ENCODE measurements at places on chromosomes 11 and 22. TPM values are rescaled to one million over a fixed set of nuclear protein-coding genes. Genes with fewer than 3 reads are reported as not detected.
A peak's percentile ranks its signal among the peaks of the same experiment; 100 is the strongest.

DNA sequence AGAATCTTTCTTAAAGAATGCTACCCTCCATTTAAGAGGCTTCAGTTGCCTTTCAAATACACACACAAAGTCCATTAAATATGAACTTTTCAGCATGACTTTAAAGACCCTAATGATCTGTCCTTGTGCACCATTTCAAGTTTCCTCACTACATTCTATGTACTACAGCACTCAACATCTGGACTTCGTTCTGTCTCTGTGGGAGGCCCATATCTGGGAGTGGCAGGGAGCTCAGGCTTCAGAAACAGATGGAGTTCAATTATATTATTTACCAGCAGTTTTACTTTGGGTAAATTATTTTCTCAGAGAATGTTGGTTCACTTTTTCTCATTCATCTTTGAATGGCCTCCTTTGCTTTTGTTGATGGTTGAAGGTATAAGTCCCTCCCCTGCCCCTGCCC, 67.4 kb downstream of the ANO3 start:
- H3K4me3 ChIP-seq: no peak overlapping the region
- no peaks in the 10 kb centered on the region for H3K27me3 ChIP-seq
- no peaks in the 10 kb centered on the region for H3K36me3 ChIP-seq
- H3K27ac ChIP-seq: no peak overlapping the region

DNA sequence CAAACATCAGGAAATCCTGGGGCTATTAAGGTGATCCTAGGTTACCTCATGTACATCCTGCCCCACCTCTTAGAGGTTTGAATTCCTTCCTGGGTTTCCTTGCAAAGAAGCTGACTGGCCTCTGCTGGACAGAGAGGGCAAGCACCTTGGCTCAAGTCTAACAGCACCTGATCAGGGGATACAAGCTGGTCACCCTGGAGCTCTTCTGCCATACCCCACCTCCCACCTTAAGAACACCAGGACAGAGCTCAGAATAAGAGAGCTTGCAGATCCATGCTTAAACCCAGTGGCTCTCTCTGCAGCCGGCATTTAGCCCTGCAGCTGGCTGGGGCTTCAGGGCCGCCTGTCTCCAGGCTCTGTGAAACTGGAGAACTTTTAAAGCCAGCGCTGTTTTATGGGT, 386.6 kb upstream of the NARS2 start:
- peaks cover 35% of the 10 kb centered on the region for H3K27me3 ChIP-seq
- DNase-seq: no peak
- H3K36me3 ChIP-seq: no peaks in the 10 kb centered on the region
- H3K27ac ChIP-seq: no peak overlapping the region
- H3K4me3 ChIP-seq: no peak overlapping the region

- H3K4me3 ChIP-seq: peak overlapping the region; percentile 61
- DNase-seq: no peak
- no peaks in the 10 kb centered on the region for H3K27me3 ChIP-seq
- peaks cover 31% of the 10 kb centered on the region for H3K4me1 ChIP-seq
- no peaks in the 10 kb centered on the region for H3K36me3 ChIP-seq
- peak overlapping the region; percentile 89 for H3K27ac ChIP-seq
Observed at GRCh38 chr22:19890502-19891316, 36.0 kb upstream of the GNB1L start.

The FREY1 gene
- total RNA-seq: 1.5 TPM

- peaks cover 2% of the 10 kb centered on the region for H3K4me1 ChIP-seq
- H3K27me3 ChIP-seq: no peaks in the 10 kb centered on the region
- H3K27ac ChIP-seq: no peak overlapping the region
- no peaks in the 10 kb centered on the region for H3K36me3 ChIP-seq
Observed at GRCh38 chr11:47964546-47964945, 15.8 kb upstream of the PTPRJ start.

The POGLUT3 gene
- total RNA-seq: 32.6 TPM

The CCDC116 gene
- total RNA-seq: 0.59 TPM

GRCh38 chr22:40250608-40251007, 72.9 kb downstream of the TNRC6B start:
- H3K27ac ChIP-seq: no peak overlapping the region
- no peaks in the 10 kb centered on the region for H3K27me3 ChIP-seq
- no peak for DNase-seq
- H3K36me3 ChIP-seq: peaks cover 38% of the 10 kb centered on the region

DNA sequence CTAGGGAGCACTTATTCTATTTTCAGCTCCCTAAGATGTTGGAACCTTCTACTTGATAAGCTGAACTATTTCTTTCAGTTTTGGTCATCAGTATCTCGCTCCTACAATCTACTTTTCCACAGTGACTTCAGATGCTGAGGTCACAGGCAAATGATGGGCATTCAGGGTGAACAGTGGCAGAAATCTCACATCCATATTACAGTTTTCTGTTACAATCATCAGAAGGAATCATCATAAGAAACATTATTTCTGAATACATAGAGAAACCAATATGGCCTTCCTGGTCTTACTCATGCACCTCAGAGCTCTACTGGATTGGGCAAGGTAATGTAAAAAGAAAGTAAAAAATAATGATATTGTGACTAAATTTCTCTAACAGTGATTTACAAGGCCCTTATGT, 39.4 kb upstream of the DDI1 start:
- no peaks in the 10 kb centered on the region for H3K36me3 ChIP-seq
- DNase-seq: no peak
- H3K27me3 ChIP-seq: no peaks in the 10 kb centered on the region
- no peaks in the 10 kb centered on the region for H3K4me1 ChIP-seq

The PIH1D2 gene
- 0.49 TPM for total RNA-seq

DNA sequence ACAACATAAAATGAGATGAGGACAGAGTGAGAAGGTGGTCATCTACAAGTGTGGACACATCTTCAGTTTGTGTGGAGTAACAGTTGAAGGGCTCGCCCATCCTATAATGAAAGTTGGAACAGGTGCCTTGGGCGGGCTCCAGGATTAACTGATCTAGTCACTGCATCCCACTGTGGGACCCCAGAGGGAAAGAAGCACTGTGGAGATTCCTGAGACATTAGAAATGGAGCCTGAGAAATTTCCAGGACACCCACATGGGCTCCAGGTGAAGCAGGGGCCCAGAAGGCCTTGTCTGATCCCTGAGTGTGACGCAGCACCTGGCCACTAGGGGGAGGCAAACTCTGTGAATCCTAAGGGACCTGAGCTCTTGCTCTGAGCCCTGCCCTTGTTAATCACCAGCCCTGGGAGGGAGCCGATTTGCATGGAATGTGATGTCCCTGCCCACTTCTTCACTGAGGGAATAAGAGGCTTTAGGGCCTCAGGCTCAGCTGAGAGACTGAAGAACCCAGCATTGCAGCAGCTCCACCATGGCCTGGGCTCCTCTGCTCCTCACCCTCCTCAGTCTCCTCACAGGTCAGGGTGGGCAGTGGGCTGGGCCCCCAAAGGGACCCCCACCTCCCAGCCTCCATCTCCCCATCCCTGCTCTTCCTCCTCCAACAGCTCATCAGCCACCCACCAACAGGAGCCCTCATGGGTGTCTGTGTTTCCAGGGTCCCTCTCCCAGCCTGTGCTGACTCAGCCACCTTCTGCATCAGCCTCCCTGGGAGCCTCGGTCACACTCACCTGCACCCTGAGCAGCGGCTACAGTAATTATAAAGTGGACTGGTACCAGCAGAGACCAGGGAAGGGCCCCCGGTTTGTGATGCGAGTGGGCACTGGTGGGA, 98.4 kb downstream of the VPREB1 start:
- H3K4me3 ChIP-seq: no peak overlapping the region
- H3K36me3 ChIP-seq: no peaks in the 10 kb centered on the region
- H3K27me3 ChIP-seq: peaks cover 31% of the 10 kb centered on the region

The PRODH gene
- 1.0 TPM for total RNA-seq

GRCh38 chr11:123630126-123630608, 24.3 kb downstream of the SCN3B start:
- no peak for DNase-seq
- no peak overlapping the region for H3K27ac ChIP-seq
- H3K4me3 ChIP-seq: no peak overlapping the region
- peaks cover 5% of the 10 kb centered on the region for H3K36me3 ChIP-seq
- H3K4me1 ChIP-seq: no peaks in the 10 kb centered on the region

- H3K4me3 ChIP-seq: no peak overlapping the region
- no peak overlapping the region for H3K27ac ChIP-seq
- H3K36me3 ChIP-seq: no peaks in the 10 kb centered on the region
- no peaks in the 10 kb centered on the region for H3K27me3 ChIP-seq
- H3K4me1 ChIP-seq: no peaks in the 10 kb centered on the region
Observed at GRCh38 chr11:15941206-15941770, 415.1 kb downstream of the SOX6 start.

DNA sequence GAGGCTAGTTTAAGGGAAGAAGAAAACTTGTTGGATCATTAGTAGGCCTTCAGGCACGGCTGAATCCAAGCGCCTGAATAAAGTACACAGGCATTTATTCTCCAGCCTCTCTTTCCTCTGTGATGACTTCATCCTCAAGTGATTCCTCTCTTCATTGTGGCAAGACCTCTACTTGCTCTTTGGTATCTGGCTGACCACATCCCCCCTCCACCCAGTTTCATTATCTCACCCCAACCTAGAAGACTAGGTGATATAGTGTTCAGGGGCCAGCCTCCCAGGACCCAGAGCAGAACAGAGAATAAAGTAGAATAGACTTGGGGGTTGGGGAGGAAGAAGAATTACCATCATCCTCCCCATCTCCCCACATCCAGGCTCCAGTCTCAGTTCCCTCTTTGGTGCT, 189.3 kb downstream of the MIAT start:
- H3K36me3 ChIP-seq: no peaks in the 10 kb centered on the region
- no peak overlapping the region for H3K27ac ChIP-seq
- no peaks in the 10 kb centered on the region for H3K27me3 ChIP-seq
- H3K4me3 ChIP-seq: no peak overlapping the region
- H3K4me1 ChIP-seq: peaks cover 19% of the 10 kb centered on the region

DNA sequence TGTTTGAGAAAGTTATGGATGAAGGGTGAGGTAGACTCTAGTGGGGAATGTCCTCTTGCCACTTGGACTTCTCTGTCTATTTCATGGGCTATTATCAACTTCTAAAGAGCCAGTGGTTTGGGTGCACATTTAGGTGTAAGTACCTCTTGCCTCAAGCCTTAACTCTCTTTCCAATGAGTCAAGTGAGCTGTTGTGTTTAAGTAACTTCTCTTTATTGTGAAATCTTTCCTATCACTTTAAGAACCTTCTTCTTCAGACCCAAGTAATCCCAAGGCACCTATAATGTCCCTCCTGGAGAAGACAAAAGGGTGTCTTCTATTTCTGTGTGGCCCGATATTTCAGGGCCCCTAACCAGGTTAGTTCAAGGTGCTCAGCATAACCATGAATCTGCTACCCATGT, 90.5 kb upstream of the VPREB1 start:
- H3K4me3 ChIP-seq: no peak overlapping the region
- DNase-seq: no peak
- peaks cover 5% of the 10 kb centered on the region for H3K4me1 ChIP-seq
- H3K27me3 ChIP-seq: peaks cover 36% of the 10 kb centered on the region
- no peaks in the 10 kb centered on the region for H3K36me3 ChIP-seq

The OR6A2 gene
- total RNA-seq: not detected

DNA sequence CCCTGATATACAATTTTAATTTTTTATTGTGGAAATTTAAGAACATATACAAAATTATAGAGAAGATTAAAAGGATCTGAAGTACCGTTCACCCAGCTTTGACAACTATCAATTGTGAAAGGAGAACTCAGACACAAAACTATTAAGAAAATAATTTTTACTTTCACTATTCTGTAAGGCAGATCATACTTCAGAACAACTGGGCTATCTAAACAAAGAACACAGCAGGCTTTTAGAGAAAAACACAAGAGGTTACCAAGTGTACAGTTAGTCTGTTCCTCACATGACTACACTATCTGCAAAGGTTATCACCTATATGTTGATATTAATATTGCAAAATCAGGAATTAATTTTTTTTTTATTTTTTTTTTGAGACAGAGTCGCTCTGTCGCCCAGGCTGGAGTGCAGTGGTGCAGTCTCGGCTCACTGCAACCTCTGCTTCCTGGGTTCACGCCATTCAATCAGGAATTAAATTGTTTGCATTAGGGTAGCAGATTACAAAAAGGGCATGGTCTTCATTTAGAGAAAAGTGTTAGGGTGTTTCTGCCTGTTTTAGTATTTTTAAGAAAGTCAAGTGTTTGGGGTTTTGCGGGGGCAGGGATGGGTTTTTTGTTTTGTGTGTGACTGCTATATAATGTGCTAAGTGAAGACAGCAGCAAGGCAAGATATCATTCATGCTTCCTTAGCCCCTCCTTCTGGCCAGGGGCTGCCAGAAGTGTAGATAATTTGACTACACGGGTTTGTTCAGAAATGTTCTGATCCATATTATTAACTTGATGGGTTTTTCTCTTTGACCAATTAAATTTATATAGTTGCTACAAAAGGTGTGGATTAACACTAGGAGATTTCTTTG, 27.6 kb upstream of the SIK2 start:
- H3K4me1 ChIP-seq: no peaks in the 10 kb centered on the region
- no peaks in the 10 kb centered on the region for H3K36me3 ChIP-seq
- H3K4me3 ChIP-seq: no peak overlapping the region
- DNase-seq: no peak

The RASL10A gene
- total RNA-seq: 0.70 TPM

- peaks cover 51% of the 10 kb centered on the region for H3K4me1 ChIP-seq
- no peak for DNase-seq
- no peaks in the 10 kb centered on the region for H3K27me3 ChIP-seq
- no peak overlapping the region for H3K27ac ChIP-seq
- H3K36me3 ChIP-seq: peaks cover 39% of the 10 kb centered on the region
Observed at GRCh38 chr11:74957937-74958629, 9.0 kb downstream of the SPCS2 start.

- peaks cover 74% of the 10 kb centered on the region for H3K4me1 ChIP-seq
- peak; percentile 53 for DNase-seq
- no peaks in the 10 kb centered on the region for H3K27me3 ChIP-seq
- H3K4me3 ChIP-seq: peak overlapping the region; percentile 88
Observed at GRCh38 chr11:12198251-12199222, 88.1 kb downstream of the MICAL2 start.

The MAJIN gene
- not detected for total RNA-seq

The SLC22A9 gene
- total RNA-seq: not detected

- no peaks in the 10 kb centered on the region for H3K36me3 ChIP-seq
- no peak overlapping the region for H3K27ac ChIP-seq
- H3K4me3 ChIP-seq: no peak overlapping the region
- DNase-seq: no peak
- H3K4me1 ChIP-seq: peaks cover 2% of the 10 kb centered on the region
- H3K27me3 ChIP-seq: peaks cover 10% of the 10 kb centered on the region
Observed at GRCh38 chr11:64569300-64569970, 21.6 kb upstream of the SLC22A12 start.
